Upper lobe of left lung (tissue), 6 donors: ENCODE measurements at places on chromosomes 6 and 20.

DNA sequence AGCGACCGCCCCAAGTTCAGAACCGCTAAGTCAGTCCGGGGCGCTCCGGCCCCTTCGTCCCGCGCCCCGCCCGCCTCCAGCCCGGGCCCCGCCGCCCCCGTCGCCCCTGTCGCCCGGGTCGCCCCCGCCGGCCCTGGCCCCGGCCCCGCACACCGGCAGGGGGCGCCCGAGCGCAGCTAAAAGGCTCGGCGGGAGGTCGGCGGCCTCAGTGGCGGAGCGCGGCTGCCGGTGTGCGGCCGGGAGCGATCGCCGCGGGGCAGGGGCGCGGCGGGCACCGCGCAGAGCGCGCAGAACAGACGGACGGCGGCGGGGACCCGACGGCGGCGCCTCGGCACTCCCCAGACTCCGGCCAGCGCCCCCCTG, at the start of gene FNDC1:
Gene FNDC1, plus strand, starts transcription at position 208 of the 363 bp plus-strand sequence. CDS start 197 bp downstream, outside the sequence.
- peak; percentile 94 for DNase-seq

DNA sequence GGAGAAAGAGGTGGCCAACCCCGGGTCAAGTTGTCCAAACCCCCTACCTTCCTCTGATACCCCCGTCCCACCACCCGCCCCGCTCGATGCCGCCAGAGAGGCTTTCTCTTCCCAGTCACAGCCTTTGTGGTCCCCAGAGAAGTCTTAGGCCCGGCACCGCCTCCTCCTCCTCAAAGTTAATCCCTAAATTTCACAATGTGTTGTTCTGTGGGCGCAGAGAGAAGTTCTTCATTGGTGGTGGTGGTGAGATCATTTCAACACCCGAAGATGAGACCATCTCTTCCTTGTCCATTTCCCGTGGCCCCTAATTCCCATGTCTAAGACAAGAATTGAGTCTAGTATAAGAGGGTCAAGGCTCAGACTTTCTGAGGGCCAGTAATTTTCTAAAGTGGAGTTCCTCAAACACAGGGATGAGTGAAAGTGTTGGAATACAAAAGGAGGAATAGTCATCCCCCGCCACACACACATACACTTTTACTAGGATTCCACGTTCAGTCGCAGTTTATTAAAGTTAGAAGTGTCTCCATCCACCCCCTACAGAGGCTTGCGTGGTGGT, 10.4 kb downstream of the TRIM31 start:
- DNase-seq = no peak

- DNase-seq = peak; percentile 42
Measured at GRCh38 chr20:37526238-37526838, 1.3 kb downstream of the BLCAP start.

DNA sequence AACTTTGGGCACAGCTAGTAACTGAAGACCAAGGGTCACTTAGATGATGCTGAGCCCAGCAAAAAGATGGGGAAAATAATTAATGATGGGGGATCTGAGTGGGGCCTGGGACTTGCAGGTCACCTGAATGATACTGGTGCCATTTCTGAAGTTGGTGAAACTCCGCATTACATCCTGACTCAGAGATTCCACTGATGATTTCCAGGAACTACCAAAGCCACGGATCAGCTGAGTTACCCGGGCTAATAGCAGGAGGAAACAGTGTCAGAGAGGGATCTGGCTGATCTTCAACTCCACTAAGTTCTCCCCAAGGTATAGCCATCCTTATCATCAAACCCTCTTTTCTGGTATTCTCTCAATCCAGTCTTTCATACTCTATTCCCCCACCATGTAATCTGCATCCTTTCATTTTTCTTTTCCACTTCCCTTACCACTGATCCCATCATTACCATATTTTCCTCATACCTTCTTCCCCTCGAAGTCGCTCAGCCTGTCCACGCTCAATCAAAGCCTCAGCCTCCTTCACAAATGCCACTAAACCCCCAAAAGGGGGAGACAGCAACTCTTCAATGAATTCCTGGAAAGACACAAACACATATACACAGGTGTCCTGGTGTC, 20.2 kb downstream of the VPS52 start:
- DNase-seq = no peak

DNA sequence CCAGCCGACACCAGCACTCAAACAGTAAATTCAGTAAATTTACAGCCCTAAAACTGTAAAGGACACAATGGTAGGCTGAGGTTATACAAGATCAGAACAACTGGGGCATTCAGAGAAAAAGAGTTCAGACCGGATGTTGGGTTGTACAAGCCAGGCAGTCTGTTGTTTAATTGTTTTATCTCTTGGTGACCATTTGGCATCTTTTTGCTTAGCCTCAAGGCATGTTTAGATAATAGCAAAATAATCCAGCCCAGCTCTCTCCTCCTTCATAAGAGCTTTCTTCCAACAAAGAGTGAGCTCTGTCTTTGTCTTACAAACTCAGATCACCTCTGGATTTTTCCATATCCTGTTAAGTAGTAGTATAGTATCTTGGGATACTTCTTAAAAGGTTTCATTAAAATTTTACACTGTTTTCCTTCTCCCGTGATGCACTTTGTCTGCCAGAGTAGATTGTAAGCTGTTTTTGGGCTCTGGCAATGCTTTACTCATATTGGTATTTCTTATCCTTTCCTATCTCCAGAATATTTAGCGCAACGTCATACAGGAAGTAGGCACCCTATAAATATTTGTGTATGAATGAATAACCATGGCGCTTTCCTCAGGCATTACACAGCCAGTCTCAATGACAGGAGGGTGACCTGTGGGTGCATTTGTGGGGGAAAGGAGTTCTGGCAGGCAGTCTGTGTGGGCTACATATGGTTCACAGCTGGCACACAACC, 35.6 kb upstream of the TRAM2 start:
- DNase-seq = no peak

- DNase-seq = no peak
Measured at GRCh38 chr20:35286077-35286898, 1.7 kb upstream of the EIF6 start.
